ENCODE measurements at places on chromosomes 5 and 9.

- no peak for DNase-seq
Measured at GRCh38 chr5:6596388-6596787, 36.5 kb downstream of the NSUN2 start.

DNA sequence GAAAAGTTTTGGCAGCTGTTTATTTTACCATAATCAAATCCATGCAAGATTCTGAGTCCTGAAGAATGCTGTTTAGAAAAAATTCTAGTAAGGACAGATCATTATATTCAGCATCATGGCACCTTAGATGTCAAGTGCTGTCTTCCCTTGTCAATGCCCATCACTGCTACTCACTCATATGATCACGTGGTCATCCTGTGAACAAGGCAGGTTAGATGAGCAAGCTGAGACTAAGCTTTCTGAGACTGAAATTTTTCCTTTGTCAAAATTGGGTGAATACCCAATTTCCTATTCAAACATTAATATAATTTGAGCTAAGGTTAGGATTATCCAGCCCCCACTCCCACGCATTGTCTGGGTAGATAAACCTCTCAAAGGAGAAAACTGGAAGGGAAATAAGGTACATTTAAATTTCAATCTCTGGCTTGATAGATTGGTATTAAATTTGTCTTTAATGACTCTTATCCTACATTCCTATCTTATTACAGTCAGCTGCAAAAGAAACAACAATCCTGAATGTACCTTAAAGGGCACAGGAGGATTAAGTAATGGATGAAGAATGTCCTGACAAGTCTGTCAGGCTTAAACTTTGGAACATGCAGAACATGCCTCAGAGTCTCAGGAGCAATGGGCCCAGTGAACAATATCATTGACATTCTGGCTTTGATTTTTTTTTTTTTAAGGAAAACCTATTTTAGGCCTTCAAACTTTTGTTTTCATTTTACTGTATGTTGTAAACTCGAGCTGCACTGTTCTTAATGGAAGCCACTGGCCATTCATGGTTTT, 148.7 kb upstream of the RANBP3L start:
- no peak for DNase-seq

GRCh38 chr9:95497772-95498171, 19.0 kb downstream of the PTCH1 start:
- no peak for DNase-seq

GRCh38 chr5:179239256-179240135, 105.8 kb downstream of the ADAMTS2 start:
- no peak for DNase-seq

GRCh38 chr5:26847041-26847736, 191.2 kb downstream of the CDH9 start:
- DNase-seq = peak; percentile 26

GRCh38 chr5:172608773-172609172, 32.3 kb upstream of the NEURL1B start:
- no peak for DNase-seq

DNA sequence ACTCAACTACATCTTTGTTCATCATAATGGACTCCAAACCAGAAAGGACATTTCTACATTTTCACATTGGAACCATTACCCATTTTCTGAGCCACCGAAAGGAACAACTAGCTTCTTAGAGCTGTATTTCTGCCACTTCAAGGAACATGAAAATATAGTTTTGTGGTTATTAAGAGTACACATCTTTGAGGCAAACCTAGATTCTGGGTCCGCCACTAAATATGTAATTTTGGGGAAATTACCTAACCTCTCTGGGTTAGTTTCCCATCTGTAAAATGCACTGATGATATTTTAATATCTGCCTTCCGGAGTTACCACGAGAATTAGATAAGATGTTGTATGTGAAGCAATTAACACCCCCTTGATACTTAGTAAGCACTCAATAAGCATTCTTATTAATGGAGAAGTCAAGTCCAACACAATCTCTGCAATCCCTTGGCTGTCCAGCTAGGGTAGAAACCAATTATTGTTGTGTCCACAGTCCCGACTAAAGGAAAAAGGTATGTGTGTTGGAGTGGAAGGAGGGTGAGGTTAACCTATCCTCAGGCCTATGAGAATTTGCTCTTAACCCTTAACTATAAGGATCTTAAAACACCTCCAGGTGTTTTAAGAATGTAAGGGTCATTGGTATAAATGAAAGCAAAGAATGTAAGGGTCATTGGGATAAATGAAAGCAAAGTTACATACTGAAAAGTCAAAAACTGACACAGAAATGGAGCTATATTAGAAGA, 94.0 kb upstream of the PTGER4 start:
- DNase-seq = no peak

GRCh38 chr9:120393386-120394057, 186.4 kb downstream of the CDK5RAP2 start:
- DNase-seq = no peak

GRCh38 chr5:103519550-103519949, 43.0 kb downstream of the NUDT12 start:
- no peak for DNase-seq

DNA sequence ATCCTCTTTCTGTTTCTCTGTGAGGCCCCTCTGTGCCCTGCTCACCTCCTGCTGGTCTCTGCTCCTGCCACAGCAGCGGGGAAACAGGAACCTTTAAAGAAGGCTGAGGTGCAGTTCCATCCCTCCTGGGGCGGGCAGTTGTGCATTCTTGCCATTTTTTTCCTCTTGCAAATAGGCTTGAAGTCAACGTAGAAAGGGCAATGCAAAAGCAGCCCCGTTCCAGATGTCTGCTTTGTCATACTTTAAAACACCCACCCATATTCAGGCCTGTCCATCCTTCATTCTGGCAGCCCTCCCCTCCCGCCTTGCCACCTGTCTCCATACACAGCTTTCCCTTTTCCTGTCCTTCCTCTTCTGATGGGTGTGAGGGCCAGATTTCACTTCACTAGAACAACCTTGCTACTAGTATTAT, 65.4 kb upstream of the KLF9 start:
- no peak for DNase-seq

DNA sequence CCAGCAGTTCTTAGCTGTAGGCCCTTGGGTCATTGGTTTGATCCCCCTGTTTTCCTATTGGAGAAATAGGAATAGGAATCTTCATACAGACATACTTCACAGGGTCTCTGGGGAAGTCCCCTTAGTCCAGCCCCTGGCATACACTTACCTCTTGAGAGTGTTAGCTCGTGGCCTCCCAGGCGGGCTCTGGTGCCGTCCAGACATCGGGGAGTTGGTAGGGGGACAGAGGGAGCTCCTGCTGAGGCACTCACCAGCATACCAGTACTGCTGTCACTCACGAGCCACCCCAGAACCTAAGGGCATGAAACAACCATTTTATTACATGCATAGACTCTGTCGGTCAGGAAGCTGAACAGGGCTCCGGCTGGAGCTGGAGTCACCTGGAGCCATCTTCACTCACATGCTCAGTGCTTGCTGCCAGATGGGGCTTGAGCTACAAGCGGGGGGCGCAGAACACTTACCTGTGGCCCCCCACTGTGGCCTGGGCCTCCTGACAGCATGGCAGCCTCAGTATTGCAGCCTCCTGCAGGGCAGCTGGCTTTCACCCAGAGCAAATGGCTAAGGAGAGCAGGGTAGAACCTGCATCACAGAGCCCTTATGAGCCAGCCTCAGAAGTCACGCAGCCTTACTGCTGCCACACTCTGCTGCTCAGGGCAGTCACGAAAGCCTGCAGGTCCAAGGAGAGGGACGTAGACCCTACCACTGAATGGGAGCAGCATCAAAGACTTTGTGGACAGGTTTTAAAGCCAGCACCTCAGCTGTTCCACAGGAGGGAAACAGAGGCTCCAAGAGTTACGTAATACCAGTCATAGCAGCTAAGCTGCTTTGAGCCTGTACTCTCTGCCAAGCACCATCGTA, 58.3 kb upstream of the ANGPTL2 start:
- DNase-seq = no peak

DNA sequence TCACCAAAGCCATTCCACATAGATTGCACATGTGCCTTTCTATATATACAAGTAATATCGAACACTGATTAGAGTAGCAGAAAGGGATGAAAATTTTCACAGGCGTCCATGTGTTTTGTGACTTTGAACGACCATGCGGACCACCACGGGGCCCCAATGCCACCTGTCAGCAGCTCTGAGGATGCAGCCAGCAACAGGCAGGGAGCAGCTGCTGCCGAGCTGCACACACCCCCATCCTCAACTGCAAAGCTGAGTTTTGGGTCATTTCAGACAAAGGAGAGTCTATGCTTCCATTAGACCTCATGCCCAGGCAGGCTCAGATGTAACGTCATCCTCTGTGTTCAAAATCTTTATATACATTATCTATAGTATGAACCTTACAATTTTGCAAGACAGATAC, 503.8 kb downstream of the IRX1 start:
- DNase-seq = no peak

GRCh38 chr9:110751971-110752370, 83.4 kb downstream of the MUSK start:
- no peak for DNase-seq

Data from SW 1271 (cell line).